ENCODE measurements at places on chromosomes 7 and 10. TPM values are rescaled to one million over a fixed set of nuclear protein-coding genes. Genes with fewer than 3 reads are reported as not detected.

- DNase-seq: no peak
Measured at GRCh38 chr7:138712652-138713051, 11.5 kb upstream of the SVOPL start.

DNA sequence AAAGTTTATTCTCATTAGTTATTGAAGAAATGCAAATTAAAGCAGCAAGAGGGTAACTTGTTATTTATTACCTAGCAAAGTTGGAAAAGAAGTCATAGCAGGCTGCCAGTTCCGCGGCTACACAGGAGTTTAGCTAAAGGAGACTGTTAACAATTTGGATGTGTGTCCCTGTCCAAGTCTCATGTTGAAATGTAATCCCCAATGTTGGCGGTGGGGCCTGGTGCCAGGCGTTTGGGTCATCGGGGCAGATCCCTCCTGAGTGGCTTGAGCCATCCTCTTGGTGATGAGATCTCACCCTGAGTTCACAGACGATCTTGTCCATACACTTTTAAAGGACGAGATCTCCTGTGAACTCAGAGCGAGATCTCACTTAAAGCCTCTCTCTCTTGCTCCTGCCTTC, 608.3 kb downstream of the SH2D4B start:
- DNase-seq: no peak

DNA sequence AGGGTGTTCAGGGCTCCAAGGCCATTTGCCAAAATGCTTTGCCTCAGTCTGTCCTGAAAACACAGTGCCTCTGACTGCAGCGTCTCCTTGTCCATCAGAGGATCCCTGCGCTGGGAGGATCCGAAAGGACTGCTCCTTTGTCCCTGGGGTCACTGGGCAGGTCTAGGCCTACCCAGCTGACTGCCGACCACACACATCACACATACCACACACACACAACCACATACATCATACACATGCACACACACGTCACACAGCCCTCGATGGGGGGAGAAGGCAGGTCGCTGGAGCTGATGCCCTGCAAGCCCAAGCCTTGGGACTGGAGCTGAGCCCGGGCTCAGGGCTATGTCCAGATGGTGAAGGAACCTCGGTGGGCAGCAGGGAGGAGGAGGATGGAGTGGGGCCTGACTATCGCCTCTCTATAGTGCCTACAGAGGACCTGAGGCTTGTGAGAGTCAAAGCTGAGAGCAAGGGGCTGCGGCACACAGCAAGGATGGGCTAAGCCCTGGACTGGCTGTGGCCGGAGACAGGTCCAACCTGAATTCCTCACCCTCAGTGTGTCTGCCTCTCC, 29.1 kb downstream of the GPRIN2 start:
- peak; percentile 20 for DNase-seq

DNA sequence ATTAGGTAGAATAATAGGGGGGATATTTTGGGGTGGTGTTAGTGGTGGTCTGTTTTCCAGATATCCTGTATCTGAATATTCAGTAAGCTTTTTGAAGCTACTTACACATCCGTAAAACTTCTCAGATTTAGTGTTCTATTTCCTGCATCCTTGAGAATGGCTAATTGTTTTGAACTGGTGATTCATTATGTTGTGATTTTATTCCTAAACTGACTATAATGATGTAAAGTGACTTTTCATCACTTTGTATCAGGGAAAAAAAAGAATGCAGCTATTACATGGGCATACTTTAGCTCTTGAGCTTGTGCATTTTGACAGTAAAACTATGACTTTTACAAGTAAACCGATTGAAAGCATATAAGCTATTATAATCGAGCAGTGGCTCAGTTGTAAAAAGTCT, 18.2 kb downstream of the WAC start:
- DNase-seq: no peak

DNA sequence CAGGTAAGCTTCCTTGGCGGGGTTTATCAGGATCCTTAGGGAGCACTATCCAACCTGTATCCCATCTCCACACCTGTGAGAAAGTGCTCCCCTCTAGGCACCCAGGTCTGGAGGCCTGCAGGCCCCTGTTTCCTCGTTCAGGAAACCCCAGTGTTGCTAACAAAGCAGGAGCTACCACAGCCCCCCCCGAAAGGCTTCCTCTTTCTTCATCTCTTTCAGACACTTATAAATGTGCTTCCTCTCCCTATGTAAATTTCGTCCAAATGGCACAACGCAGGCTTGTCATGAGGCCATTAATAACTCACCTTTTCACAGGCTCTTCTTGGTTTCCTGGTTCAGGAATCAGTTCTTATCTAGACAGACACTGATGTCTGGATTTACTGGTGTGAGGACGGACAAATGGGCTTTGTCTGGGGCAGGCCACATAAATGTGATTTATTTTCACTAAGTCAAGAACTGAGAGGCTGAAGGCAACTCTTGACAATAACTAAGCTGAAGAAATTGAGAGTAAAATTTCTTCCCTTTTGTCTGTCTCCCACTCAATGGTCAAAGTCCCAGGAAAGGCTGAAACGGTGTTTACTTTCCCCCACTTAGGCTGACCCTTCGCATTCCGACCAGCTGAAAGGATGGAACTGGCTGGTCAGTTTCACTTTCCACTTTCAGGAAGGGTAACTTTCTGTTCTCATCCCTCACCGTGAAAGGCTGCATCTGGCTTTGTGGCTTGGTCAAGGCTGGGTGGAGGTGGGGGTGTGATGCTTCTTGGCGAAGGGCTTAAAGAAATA, 46.8 kb downstream of the PIK3AP1 start:
- DNase-seq: no peak

DNA sequence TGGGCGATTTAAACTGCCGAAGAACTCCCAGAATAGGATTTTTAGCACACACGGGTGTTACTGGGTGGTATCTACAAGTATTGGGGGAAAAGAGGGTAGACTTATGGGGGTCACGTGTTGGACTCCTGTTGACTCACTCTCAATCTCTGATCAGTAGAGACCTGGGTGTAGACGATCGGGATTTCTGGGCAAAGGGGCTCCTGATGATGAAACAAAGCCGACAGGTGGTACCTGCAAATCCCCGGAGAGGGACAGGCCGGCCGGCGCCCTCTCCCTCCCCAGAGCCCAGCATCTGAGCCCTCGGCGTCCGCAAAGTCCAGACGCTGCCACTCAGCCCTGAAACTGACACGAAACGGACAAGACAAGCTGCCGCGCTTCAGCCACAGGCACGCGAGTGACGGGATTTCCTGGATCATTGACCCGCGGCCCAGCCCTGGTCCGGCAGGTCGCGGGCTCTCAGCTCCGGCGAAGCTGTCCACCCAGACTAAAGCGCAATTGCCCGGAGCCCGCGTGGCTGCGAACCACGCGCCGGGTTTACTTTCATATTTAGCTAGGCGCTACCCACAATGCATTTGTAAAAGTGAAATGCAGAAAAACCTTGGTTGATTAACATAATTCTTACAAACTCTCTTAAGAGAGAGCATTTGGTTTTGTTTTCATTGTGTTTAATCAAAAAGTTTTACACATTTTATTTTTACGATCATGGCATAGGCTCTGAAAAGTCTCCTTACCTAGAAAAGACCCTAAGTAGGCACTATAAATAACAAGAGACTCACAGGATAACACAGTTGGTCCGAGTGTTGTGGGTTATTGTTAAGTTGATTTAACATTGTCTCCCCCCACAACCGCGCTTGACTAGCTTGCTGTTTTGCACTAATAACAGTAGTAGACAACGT, 56.9 kb upstream of the EZH2 start:
- DNase-seq: peak; percentile 91

- no peak for DNase-seq
Measured at GRCh38 chr10:87546210-87546609, 41.5 kb downstream of the MINPP1 start.

- no peak for DNase-seq
Measured at GRCh38 chr7:82701949-82702348, 258.4 kb upstream of the CACNA2D1 start.

GRCh38 chr7:94367949-94368348, 26.7 kb upstream of the COL1A2 start:
- no peak for DNase-seq

Gene FAM185A
- total RNA-seq: 4.5 TPM

DNA sequence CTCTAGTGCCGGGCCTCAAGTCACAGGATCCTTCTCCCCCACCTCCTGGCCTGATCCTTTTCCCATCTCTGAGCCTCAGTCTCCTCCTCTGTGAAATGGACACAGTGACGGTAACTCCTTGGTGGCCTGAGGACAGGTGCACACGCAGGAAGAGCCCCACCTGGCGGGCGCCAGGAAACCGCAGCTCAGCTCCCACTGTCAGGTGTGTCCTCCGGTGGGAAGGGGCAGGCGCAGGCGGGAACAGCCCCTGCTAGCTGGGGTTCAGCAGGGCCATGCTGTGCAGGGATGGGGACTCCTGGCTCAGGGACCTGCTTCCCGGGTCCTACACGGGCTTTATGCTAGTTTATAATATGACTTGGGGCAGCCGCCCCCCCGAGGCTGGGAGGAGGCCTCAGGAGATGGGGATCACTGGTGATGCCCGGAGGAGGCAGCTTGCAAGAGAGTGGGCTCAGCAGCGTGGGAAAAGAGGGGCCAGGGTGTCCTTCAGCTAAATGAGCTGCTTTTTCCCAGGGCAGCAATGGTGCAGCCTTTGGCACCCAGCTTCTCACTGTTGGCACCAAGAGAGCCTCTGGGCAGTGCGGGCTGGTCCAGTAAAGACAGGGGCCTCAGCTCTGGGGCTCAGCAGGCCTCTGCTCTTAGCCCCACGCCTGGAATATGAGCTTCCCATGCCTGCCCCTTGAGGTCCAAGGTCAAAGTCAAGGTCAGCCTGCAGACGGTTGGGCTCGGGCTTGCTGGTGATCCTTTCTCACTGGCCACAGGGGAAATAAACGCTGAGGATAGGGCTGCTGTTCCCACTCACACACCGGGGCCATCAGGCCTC, 68.0 kb upstream of the FAM20C start:
- DNase-seq: no peak

DNA sequence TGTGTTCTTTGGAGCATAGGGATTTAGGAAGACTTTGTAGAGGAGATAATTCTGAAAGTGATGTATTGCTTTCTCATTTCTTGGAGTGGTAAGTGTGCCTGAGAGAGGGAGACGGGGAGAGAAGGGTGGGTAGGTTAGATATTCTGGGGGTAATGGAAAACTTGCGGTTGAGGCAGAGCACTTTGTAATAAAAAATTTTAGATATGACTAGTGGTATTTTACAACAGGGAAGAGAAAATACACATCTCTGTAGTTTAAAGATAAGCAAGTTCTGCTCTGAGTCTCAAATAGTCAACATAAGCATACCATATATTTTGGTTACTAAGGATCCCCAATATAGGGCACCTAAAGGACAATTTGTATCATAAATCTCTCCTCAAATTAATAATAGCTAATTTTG, 6.6 kb downstream of the VPS50 start:
- DNase-seq: no peak

GRCh38 chr7:98341106-98341505, 59.6 kb downstream of the BRI3 start:
- DNase-seq: no peak

DNA sequence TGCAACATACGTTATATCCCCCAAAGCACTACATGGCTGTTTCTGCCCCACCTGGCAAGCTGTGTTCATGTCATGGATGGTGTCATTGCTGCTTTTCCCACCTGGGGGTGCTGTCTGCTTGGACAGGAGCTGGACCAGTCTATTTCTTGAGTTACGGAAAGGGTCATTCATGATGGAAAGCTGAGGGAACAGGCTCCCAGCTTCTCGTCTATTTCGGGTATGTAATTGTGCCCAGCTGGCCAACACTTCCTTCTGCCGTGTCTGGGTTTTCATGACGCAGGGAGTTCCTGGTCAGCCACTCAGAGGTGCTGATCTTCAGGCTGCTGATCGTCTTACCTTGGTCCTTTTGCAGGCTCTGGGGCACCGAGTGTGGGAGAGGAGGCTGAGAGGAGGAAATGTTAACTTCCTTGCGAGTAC, 8.6 kb downstream of the BTBD16 start:
- DNase-seq: no peak

GRCh38 chr7:33210958-33211357, 81.6 kb downstream of the BBS9 start:
- no peak for DNase-seq

DNA sequence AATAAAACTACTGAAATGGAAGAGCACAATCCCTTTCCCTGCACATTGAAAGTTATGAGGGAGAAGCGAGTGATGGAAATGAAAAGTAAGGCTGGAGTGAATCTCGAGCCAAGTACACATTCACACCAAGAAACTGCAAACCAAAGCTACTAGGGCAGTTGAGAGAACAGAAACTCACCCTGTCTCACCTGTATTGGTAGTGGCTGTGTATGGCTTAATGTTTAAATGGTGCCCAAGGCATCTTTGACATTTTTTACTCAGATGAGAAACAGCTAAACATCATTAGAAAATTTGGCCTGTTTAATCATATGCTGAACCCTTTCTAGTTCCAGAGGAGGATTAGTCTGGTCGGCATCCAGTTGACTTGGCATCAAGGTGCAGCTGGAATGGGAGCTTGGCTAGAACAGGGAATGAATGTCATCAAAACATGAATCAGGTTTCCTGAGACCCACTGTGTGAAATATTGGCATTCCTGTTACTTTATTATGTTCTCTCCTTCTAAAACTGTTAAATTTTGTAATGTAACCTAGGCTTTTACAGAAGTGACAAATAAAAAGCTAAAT, 840.8 kb downstream of the GRM8 start:
- no peak for DNase-seq

Gene PRSS1
- not detected for total RNA-seq

Gene RAB19
- total RNA-seq: not detected

DNA sequence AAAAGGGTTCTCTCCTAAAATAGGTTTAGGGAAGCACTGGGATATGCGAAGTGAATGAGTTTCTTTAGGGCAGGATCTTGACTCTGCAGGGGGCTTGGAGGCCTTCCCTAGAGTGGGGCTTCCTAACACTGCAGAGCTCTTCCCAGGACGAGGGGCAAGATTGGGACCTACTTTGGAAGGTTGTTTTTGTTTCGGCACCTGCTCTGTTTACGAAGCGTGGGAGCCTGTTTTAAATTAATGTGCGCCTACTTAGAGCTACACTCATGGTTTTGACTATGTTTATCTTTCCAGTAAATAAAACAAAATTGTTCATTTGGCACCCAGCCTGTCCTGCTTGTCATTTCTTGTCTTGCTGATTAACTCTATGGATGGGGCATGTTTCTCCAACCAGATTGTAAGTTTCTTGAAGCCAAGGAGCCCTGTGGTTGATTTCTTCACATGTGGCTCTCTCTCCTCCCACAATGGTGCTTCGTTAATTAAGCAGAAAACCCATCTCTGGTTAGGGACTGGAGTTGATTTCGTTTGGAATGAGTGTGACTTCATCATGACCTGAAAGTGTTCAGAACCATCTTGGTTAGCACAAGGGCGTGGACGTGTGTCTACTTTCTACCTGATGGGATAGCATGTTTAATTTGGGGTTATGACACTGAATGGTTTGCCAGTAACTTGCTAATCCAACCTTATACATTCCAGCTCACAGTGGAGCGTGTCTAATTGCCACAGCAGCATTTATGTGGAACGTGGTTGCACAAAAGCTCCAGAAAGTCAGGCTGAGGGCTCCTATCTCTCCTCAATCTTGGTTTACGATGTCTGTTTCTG, 98.1 kb downstream of the TCF7L2 start:
- no peak for DNase-seq

Gene KIF11
- 1.6 TPM for total RNA-seq

DNA sequence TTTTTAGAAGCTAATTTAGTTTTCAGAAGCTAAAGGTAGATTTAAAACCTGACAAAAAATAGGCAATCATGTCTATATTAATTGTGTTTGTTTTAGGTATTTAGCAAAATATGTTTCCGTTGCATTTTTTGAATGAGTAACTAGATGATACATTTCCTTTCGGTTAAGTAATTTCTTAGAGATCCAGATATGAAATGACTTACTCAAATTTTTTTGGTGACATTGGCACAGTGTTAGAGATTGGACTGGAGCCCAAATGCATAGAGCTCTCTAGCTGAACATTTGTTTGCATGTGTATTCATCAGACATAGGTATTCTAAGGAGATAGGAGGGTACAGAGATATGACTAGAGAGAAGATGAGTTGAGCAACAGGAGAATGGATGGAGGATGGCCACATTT, 1.9 kb downstream of the BUB3 start:
- no peak for DNase-seq

Gene VPS26A
- 35.7 TPM for total RNA-seq

All from left cardiac atrium (tissue), 4 donors.